Bronchus fibroblast of lung (primary cell): ENCODE measurements at places on chromosomes 4 and X. TPM values are rescaled to one million over a fixed set of nuclear protein-coding genes. Genes with fewer than 3 reads are reported as not detected.

The KLB gene
- total RNA-seq = not detected in 2 replicates

The CCDC110 gene
- 0.45 TPM in 1 of 2 replicates, not detected in the other for total RNA-seq

The NALF2 gene
- total RNA-seq = not detected in 2 replicates

The SERPINA7 gene
- total RNA-seq = not detected in 2 replicates

The RPL9 gene
- 3,865 and 4,772 TPM in 2 replicates for total RNA-seq

The SEPSECS gene
- 2.8 and 3.7 TPM in 2 replicates for total RNA-seq

The TEX11 gene
- total RNA-seq = not detected in 2 replicates

The SPANXC gene
- total RNA-seq = not detected in 2 replicates

The IL15 gene
- total RNA-seq = 2.0 and 2.7 TPM in 2 replicates

The IBSP gene
- total RNA-seq = not detected in 2 replicates

The SLC39A8 gene
- total RNA-seq = 2.4 and 4.0 TPM in 2 replicates

The NDP gene
- 0.74 and 1.5 TPM in 2 replicates for total RNA-seq

The ARHGAP36 gene
- not detected in 2 replicates for total RNA-seq

The PARM1 gene
- total RNA-seq = 0.15 and 0.17 TPM in 2 replicates

The ZFYVE28 gene
- total RNA-seq = 2.8 and 5.4 TPM in 2 replicates

The STATH gene
- not detected in 2 replicates for total RNA-seq

The ABCG2 gene
- 0.45 and 0.67 TPM in 2 replicates for total RNA-seq

The GRPEL1 gene
- 15.8 and 17.5 TPM in 2 replicates for total RNA-seq

The CCDC149 gene
- total RNA-seq = 1.8 and 2.7 TPM in 2 replicates

The TBX22 gene
- total RNA-seq = not detected in 2 replicates

The AMTN gene
- total RNA-seq = not detected in 2 replicates

The PABPC1L2B gene
- not detected in 2 replicates for total RNA-seq

The ARHGAP10 gene
- 16.4 and 20.8 TPM in 2 replicates for total RNA-seq

The TMSB15A gene
- total RNA-seq = 56.0 and 64.7 TPM in 2 replicates

The CSAG3 gene
- not detected in 2 replicates for total RNA-seq

The CT45A10 gene
- total RNA-seq = not detected in 2 replicates

The PITX2 gene
- 0.30 and 0.67 TPM in 2 replicates for total RNA-seq

The UGT2B15 gene
- not detected in 2 replicates for total RNA-seq

The UCP1 gene
- total RNA-seq = not detected in 2 replicates

The ATP10D gene
- total RNA-seq = 9.4 and 12.8 TPM in 2 replicates

The TREX2 gene
- total RNA-seq = 0.84 TPM in 1 of 2 replicates, not detected in the other

The ITIH6 gene
- not detected in 2 replicates for total RNA-seq

The SORBS2 gene
- total RNA-seq = 0.45 and 1.3 TPM in 2 replicates

The SPARCL1 gene
- total RNA-seq = under 0.01 TPM in 1 of 2 replicates, not detected in the other

The LRBA gene
- 13.3 and 15.2 TPM in 2 replicates for total RNA-seq

The RASSF6 gene
- 1.3 and 1.8 TPM in 2 replicates for total RNA-seq

The FAM9C gene
- not detected in 2 replicates for total RNA-seq

The FGFBP1 gene
- not detected in 2 replicates for total RNA-seq

The DBET gene
- total RNA-seq = not detected in 2 replicates

The DRD5 gene
- not detected in 2 replicates for total RNA-seq

The ART3 gene
- under 0.01 TPM in 1 of 2 replicates, not detected in the other for total RNA-seq

The MAOA gene
- total RNA-seq = 45.0 and 45.4 TPM in 2 replicates

The TLR10 gene
- not detected in 2 replicates for total RNA-seq

The ANOS1 gene
- total RNA-seq = 0.17 and 0.45 TPM in 2 replicates

The KLF8 gene
- 0.34 and 0.59 TPM in 2 replicates for total RNA-seq

The CSAG2 gene
- not detected in 2 replicates for total RNA-seq

The PACRGL gene
- total RNA-seq = 19.3 and 20.8 TPM in 2 replicates

The CXCL10 gene
- total RNA-seq = not detected in 2 replicates

The FGF5 gene
- total RNA-seq = 4.9 and 7.4 TPM in 2 replicates
